Cerebellum (tissue), 4 donors: ENCODE measurements at places on chromosomes 1 and 21.

DNA sequence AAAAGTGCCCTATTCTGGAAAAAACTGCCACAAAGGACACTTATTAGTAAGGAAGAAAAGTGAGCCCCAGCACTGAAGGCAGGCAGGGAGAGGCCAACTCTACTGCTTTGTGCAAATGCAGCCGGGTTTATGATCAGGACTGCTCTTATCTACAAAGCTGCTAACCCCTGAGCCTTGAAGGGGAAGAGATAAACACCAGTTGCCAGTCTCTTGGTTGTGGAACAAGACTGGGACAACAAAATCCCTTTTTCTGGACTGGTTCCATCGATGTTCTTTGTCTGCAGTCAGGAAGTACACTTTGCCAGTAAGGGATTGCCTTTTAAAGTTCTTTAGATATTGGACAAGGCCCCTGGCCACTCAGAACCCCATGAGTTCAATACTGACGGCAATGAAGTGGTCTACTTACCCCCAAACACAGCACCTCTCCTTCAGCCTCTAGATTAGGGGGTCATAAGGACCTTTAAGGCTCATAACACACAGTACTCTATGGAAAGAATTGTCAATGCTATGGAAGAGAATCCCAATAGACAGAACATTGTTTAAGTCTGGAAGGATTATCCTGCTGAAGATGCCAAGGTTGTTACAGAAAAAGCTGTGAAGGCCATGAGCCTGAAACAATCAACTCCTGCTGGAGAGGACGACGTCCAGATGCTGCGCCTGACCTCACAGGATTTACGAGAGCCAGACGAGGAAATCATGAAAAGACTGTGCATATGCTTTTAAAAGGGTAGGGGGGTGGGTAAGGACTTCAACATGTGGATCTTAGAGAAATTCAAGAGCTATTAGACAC lies 43.6 kb downstream of the GNB1 start:
- no peak for DNase-seq

GRCh38 chr21:44889625-44890337 lies 16.3 kb upstream of the PTTG1IP start:
- no peak for DNase-seq

GRCh38 chr1:147630447-147630846 lies 39.9 kb downstream of the ACP6 start:
- DNase-seq = no peak

GRCh38 chr21:31870472-31871193 lies 2.2 kb upstream of the HUNK start:
- DNase-seq = no peak

- DNase-seq = no peak
Observed at GRCh38 chr1:153773096-153773921, 1.9 kb upstream of the SLC27A3 start.

DNA sequence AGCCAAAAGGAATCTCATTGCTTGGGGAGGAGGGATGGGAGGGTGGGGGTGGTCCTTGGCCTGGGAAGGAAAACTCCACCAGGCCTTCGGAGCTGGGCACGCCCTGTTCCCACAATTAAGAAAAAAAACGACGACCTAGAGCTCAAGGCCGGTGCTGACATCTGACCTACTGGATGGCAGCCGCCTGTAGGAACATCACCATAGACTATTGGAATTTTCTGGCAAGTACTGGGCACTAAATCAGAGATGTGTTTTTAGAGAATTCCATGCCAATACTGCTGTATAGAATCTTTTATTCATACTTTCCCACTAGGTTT lies 729 bp downstream of the NADK start:
- no peak for DNase-seq

DNA sequence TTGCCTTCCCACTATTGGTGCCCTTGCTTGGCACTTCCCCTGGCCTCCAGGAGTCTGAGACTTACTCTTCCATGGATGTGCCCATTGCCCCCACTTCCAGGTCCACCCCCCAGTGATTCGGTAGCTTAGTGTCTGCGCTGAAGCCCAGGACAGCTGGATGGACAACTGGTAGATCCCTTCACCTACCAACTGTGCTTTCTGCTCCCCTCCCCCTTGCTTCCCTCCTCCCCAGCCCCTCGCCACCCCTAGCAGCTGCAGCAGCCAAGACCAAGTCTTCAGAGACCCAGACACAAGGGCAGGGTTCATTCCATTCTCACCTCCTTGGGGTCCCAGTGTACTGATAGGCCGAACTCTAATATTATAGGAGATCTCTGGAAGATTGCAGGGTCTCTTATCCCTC lies 6.9 kb downstream of the LMNA start:
- no peak for DNase-seq

- DNase-seq = peak; percentile 26
Observed at GRCh38 chr21:46431448-46431847, 27.2 kb upstream of the DIP2A start.

- DNase-seq = no peak
Observed at GRCh38 chr1:234841710-234842231, 231.8 kb upstream of the IRF2BP2 start.

DNA sequence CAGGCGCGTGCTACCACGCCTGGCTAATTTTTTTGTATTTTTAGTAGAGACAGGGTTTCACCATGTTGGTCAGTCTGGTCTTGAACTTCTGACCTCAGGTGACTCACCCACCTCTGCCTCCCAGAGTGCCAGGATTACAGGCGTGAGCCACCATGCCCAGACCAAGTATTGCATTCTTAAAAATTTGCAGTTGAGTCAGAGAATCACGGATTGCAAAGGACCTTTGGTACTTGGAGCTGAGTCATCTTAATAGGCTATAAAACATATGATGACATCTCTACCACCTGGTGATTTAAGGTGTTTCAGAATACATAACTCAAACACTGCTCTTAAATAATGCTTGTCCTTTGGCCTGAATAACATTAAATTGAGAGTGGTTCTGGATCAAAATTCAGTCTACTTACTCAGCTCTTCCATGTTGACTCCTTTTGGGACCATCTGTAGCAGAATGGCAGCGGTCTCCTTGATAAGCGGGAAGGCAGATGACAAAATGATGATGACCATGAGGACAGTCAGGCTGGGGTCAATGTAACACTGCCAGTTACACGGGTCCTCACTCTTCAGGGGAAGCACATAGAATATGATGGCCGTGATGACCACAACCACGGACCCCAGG lies 10.4 kb downstream of the SLC30A10 start:
- no peak for DNase-seq

GRCh38 chr21:44320847-44321246 lies 18.3 kb downstream of the CFAP410 start:
- DNase-seq = no peak

DNA sequence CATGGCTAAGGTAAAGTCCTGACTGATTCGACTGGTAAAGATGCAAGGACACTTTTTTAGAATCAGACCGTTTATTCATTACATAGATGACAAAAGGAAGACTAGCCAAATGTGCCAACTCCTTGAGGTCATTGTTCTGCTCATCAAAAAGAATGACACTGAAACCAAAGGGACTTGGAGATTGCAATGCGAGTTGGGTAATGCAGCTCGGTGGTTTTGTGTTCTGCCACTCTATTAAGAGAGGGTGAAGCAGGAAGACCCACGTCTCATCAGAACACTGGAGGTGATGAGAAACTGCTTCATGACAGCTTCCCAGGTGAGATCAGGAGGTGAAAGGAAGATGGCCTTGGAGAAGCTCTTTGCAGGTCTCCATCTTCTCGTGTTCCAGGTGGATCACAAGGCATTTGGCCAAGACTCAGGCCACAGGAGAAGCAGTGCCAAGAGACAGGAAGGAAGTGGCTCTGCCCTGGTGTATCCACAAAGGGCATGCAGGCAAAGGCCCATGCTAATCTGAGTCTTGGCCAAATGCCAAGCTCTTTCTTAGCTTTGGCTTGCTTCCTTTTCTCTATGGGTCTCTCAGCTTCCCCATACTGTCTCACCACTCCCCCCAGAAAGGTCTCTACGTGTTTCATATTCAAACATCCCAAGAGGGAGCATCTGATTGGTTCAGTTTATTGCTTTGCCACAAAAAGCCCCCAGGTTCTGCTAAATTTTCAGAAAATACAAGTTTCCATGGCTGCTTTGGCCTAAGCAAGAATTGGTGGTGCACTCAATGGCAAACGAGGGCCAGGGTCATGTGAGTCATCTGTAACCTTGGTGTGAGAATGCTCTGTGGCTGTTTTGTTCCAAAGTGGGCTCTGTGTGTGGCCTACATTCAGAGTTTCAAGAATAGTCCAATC lies 5.7 kb upstream of the CCT8 start:
- no peak for DNase-seq

- DNase-seq = peak; percentile 11
Observed at GRCh38 chr1:22024485-22025367, 23.3 kb downstream of the CELA3A start.

DNA sequence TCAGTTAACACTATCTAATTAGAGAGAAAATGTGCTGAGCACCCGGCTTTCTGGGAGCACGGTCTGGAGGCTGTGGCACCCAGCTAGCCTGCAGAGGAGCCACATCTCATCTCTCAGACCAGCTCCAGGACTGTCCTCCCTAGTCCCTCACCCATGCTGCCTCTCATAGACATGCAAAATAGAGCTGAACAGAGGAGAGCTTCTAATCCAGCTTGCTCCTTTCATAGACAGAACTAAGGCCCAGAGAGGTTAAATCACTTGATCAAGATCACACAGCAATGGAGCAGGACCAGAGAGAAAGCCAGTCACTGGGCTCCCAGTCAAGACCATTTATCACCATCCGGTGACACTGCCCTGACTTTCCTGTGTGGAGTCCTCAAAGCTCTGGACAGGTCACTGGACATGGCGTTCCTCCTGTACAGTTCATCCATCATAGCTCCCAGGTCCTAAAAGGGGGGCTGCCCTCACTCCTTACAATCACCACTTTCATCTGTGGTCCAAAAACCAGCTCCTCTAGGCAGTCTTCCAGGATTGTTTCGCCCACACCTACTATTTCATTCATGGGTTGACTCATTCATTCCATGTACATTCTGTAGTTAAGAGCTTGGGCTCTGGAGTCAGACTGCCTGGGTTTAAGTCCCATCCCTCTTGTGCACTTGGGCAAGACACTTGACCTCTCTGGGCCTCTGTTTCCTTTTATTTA lies 8.8 kb upstream of the CAMK2N1 start:
- no peak for DNase-seq

DNA sequence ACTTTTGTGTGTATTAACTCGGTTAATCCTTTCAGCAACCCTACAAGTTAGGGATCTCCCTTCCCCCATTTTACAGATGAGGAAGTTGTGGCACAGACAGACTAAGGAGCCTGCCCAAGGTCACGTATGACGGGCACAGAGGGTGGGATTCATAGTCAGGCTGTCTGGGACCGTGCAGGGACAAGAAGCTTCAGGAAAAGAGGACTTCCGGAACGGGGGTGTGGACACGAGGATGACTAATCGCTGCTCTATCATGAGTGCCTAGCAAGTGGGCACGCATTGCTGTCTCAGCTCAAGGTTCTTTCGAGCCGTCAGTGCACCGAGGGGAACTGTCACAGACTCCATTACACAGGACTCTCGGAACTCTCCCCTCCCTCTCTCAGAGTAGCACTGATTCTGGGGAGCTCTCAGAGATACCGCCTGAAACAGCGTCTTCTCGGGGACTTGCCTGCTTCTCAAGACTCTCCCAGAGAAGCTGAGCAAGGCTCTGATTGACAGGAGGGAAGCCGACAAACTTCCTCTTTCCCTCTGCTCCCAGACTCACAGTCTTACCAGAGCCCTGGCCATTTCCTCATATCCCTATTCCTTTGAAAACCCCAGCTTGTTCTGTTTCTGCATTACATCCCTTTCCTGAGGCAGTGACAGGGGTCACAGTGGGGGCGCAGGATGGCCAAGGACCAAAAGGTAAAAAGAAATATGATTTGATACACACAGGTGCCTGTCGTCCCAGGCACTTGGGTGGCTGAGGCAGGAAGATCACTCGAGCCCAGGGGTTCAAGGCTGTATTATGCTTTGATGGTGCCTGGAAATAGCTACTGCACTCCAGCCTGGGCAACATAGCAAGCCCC lies 14.4 kb downstream of the FHAD1 start:
- no peak for DNase-seq

DNA sequence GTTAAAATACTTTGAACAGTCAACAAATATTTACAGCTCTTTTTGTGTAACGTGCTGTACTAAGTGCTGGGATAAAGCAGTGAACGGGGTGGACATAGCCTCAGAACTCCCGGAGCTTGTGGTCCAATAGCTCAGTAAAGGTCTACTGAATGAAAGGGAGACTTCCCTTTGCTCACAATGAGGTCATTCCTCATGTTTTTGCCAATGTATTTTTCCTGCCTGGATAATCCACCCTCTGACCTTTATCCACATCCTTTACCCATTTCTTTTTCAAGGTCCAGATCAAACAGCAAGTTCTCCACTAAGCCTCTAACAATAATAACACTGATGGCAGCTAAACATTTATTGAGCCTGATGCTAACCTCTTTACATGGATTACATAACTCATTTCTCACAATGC lies 55.9 kb downstream of the LEPR start:
- no peak for DNase-seq
